ENCODE measurements at places on chromosomes 2 and 18. TPM values are rescaled to one million over a fixed set of nuclear protein-coding genes. Genes with fewer than 3 reads are reported as not detected.

The PSMG2 gene
- 98.3 TPM for total RNA-seq

The LYPD6 gene
- total RNA-seq, result 3.9 TPM

The REG3A gene
- total RNA-seq, result not detected

The SERPINB13 gene
- not detected for total RNA-seq

The TFCP2L1 gene
- total RNA-seq, result not detected

The SNORC gene
- 1.6 TPM for total RNA-seq

The CPLX4 gene
- not detected for total RNA-seq

The ALLC gene
- not detected for total RNA-seq

The CRYGC gene
- total RNA-seq, result not detected

The SCYGR4 gene
- total RNA-seq, result not detected

The HOXD4 gene
- 3.8 TPM for total RNA-seq

The LRP1B gene
- 0.20 TPM for total RNA-seq

The TNS1 gene
- 29.8 TPM for total RNA-seq

The CAPN13 gene
- total RNA-seq, result not detected

The TBR1 gene
- not detected for total RNA-seq

The ZNF513 gene
- 6.8 TPM for total RNA-seq

The UGT1A10 gene
- not detected for total RNA-seq

The OR6B2 gene
- total RNA-seq, result not detected

The AKAIN1 gene
- not detected for total RNA-seq

The BCL11A gene
- 0.13 TPM for total RNA-seq

The MC4R gene
- total RNA-seq, result not detected

The INHBB gene
- total RNA-seq, result 0.07 TPM

The KYNU gene
- total RNA-seq, result 7.9 TPM

The GALR1 gene
- not detected for total RNA-seq

The NEURL3 gene
- 0.34 TPM for total RNA-seq

The LOXL3 gene
- 0.94 TPM for total RNA-seq

The DPP4 gene
- 20.2 TPM for total RNA-seq
